Thoracic aorta (tissue), 2 donors: ENCODE measurements at places on chromosomes 6 and 20.

DNA sequence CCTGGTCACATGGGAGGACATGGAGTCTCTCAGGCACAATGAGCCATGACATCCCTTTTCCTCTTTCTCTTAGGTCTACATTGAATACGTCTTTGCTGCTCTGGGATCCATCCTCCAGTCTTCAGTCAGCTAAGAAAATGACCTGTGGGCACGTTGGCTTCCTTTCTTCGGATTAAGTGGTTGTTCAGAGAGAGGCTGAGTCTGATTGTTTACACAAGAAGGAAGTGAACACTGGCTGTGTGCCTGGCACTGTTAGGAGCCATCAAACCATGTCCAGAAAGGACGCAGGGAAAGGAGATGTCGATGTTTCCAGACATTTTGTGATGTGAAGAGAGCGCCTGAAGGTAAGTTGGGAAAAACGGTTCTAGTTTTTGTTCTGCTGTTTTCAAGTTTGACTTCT, 309.9 kb upstream of the CDYL start:
- no peak overlapping the region for H3K27ac ChIP-seq
- H3K27me3 ChIP-seq, result no peaks in the 10 kb centered on the region
- no peaks in the 10 kb centered on the region for H3K36me3 ChIP-seq

DNA sequence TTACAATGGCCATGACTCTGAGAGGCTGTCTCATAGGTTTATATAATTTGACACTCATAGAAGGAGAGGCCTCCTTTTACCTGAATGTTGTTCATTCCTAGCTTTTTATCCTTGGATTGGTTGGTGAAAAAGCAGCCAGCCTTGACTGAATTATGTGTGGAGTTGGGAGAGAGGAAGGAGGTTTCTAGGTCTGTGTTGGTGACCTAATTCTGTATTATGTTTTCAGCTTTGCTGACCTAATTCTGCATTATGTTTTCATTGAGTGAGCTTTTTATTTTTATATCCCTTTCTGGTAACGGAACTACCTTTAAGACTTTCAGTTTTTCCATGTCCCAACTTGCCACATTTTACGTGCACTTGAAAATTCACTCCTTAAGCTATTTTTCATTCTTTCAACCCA, 59.1 kb upstream of the RNF144B start:
- no peak for DNase-seq
- H3K4me1 ChIP-seq, result peaks cover 25% of the 10 kb centered on the region
- peak overlapping the region; percentile 60 for H3K27ac ChIP-seq
- no peaks in the 10 kb centered on the region for H3K27me3 ChIP-seq
- no peaks in the 10 kb centered on the region for H3K36me3 ChIP-seq

DNA sequence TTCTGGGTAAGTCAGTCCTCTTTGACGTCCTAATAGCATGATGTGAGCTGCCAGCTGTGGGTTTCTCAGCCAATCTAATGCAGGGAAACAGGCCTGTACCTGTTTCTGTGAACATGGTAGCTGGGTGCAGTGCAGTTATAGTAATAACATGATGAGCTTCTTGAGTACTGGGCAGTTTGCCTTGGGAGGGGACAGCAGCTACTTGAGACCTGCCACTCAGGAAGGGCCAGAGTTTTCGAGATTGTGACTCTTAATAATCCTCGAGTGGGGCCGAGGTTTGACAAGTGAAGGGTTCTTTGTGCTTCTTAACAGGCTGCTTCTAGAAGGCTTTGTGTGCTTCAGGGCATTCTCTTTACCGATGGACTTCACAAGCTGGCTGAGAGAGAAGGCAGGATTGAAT, 180.1 kb downstream of the JARID2 start:
- peaks cover 24% of the 10 kb centered on the region for H3K4me1 ChIP-seq
- H3K27ac ChIP-seq, result no peak overlapping the region

- no peak for DNase-seq
- no peaks in the 10 kb centered on the region for H3K27me3 ChIP-seq
- H3K36me3 ChIP-seq, result no peaks in the 10 kb centered on the region
- H3K27ac ChIP-seq, result no peak overlapping the region
- H3K4me1 ChIP-seq, result peaks cover 9% of the 10 kb centered on the region
These were observed 8.8 kb upstream of the CEP85L start for GRCh38 chr6:118660218-118660569.

GRCh38 chr6:27388293-27389197, at the start of gene ZNF391:
Gene ZNF391 (plus strand): TSS chr6:27388759. CDS start chr6:27400371, 11,612 bp downstream.
- peak; percentile 20 for DNase-seq
- H3K4me3 ChIP-seq, result peak within 1 kb of the TSS; percentile 79
- H3K4me1 ChIP-seq, result peaks cover 4% of the 10 kb centered on the region
- no peaks in the 10 kb centered on the region for H3K36me3 ChIP-seq
- H3K27ac ChIP-seq, result peak within 1 kb of the TSS; percentile 48
- H3K27me3 ChIP-seq, result no peaks in the 10 kb centered on the region

DNA sequence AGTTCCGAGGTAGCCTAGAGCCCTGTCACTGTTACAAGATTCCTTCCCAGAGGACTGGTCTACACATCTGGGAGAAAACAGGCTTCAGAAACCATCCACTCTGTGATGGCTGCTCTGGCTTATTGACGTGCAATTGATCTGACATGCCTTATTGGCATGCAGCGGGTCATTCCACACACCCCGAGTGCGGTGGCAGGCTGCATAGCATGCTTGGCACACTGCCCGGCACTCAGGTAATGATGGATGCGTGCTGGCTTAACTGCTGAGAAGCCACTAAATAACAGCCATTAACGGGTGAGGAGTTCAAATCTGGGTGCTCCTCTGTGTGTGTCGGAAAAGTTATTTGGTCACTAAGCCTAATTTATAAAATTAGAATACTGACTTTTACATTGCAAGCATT, 67.9 kb upstream of the CDH4 start:
- no peak overlapping the region for H3K27ac ChIP-seq
- H3K27me3 ChIP-seq, result no peaks in the 10 kb centered on the region
- no peaks in the 10 kb centered on the region for H3K36me3 ChIP-seq
- no peak overlapping the region for H3K4me3 ChIP-seq
- H3K4me1 ChIP-seq, result no peaks in the 10 kb centered on the region
- DNase-seq, result no peak

DNA sequence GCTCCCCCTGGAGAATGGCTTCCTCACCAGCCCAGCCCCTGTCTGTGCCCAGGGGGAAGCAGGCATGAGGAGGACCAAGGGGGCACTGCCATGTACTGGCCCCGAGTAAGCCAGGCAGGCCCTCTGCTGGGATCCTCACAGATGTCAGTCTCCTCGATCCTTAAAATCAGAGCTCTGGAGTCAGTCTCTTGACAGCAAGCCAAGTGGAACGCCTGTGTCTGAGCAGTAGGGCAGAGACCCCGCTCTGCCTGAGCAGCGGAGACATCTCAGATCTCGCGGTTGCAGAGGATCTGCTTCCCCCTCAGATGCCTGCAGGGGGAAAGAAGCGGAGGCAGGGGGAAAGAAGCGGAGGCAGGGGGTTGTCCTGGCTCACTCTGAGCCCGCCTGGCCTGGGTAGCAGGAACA, 92.6 kb downstream of the SNX5 start:
- no peak overlapping the region for H3K27ac ChIP-seq
- H3K36me3 ChIP-seq, result no peaks in the 10 kb centered on the region
- DNase-seq, result no peak
- H3K27me3 ChIP-seq, result no peaks in the 10 kb centered on the region

GRCh38 chr6:159214281-159214680, 45.1 kb downstream of the FNDC1 start:
- H3K4me3 ChIP-seq, result no peak overlapping the region
- no peaks in the 10 kb centered on the region for H3K4me1 ChIP-seq
- H3K36me3 ChIP-seq, result no peaks in the 10 kb centered on the region
- no peak for DNase-seq
- no peaks in the 10 kb centered on the region for H3K27me3 ChIP-seq
- no peak overlapping the region for H3K27ac ChIP-seq

DNA sequence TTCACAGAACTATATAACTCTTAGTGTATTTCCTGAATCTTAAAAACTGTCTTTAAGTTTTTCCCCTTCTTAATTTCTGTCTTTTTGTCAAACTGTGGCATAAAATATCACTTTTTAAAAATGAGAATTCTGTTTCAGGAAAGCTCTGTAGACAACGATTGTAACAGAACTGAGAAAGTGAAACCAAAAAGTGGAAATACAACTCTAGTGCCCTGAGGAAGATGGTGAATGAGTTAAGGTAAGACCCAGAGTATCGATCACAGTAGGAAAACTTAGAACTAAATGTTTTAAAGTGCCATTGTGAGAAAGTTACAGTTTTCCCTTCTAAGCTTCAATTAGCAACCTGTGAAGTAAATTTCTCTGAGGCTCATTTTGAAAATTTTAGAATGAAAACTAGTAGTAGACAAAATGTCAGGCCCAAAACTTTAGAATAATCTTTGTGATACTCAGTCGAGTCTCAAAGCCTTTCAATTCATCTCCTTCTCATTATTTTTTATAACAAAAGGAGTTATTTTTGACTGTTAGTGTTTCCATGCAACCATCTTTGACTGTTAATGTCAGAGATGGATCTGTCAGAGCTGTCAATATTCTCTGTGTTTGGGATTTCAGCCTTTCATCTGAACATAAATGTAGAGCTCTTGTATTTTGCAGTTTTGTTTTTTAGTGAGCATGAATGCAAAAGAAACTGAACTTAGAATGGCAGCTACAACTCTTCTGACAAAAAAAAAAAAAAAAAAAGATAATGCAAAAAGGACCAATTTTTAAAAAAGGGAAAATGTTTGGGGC, 19.0 kb upstream of the TRDN start:
- no peak overlapping the region for H3K27ac ChIP-seq
- H3K27me3 ChIP-seq, result no peaks in the 10 kb centered on the region
- H3K36me3 ChIP-seq, result no peaks in the 10 kb centered on the region
- peak overlapping the region; percentile 51 for H3K4me3 ChIP-seq

- H3K4me1 ChIP-seq, result peaks cover 11% of the 10 kb centered on the region
- no peaks in the 10 kb centered on the region for H3K27me3 ChIP-seq
- no peak overlapping the region for H3K27ac ChIP-seq
- no peak for DNase-seq
- no peak overlapping the region for H3K4me3 ChIP-seq
These were observed 21.1 kb downstream of the SESN1 start for GRCh38 chr6:109073344-109074132.

GRCh38 chr6:158999154-158999665, 792 bp downstream of the RSPH3 start:
- peaks cover 16% of the 10 kb centered on the region for H3K4me1 ChIP-seq
- no peaks in the 10 kb centered on the region for H3K27me3 ChIP-seq
- H3K27ac ChIP-seq, result peak overlapping the region; percentile 16
- peak overlapping the region; percentile 83 for H3K4me3 ChIP-seq
- DNase-seq, result no peak

DNA sequence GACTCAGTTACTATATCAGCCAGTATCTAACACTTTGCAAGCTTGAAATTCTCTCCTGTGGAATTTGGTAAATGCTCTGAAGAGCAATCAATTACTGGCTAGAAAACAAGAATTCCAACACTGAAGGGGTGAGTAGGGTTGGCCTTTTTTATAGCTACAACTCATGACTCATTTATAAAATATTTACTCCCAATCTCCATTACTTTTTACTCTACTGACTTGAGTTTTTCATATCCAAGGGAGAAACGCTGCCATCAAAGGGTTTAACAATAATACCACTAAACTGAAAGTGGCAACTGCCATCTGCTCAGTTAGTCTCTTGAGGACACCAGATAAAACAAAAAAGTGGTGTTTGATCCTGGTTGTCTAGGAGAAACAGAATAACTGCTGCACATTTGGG, 203.1 kb downstream of the UBE3D start:
- no peaks in the 10 kb centered on the region for H3K27me3 ChIP-seq
- H3K4me1 ChIP-seq, result no peaks in the 10 kb centered on the region
- H3K27ac ChIP-seq, result no peak overlapping the region
- no peak overlapping the region for H3K4me3 ChIP-seq

DNA sequence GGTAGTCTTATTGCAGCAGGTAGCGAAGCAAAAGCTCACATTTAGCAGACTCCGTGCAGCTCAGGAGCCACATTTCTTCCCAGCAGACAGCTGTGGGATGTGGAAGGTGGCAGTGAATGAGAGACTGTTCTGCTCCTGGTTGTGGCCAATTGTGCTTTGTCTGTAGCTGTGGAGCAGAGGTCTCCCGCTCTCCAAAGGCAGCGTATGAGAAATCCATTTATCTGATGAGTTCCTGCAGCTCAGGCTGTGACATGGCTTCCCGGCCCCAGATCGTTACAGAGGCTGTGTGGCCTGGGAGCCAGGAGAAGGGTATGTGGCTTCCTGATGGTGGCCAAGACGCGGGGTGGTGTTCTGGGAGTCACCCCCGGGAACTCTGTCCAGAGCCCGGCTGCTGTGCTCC, 64.5 kb upstream of the KIF16B start:
- no peak for DNase-seq
- no peak overlapping the region for H3K4me3 ChIP-seq
- no peak overlapping the region for H3K27ac ChIP-seq

GRCh38 chr6:121652726-121653623, 217.5 kb downstream of the GJA1 start:
- H3K27ac ChIP-seq, result peak overlapping the region; percentile 55
- no peaks in the 10 kb centered on the region for H3K27me3 ChIP-seq
- no peak overlapping the region for H3K4me3 ChIP-seq
- H3K36me3 ChIP-seq, result no peaks in the 10 kb centered on the region

GRCh38 chr6:74611220-74611619, 594.6 kb downstream of the COL12A1 start:
- peaks cover 13% of the 10 kb centered on the region for H3K4me1 ChIP-seq
- H3K27me3 ChIP-seq, result no peaks in the 10 kb centered on the region
- no peaks in the 10 kb centered on the region for H3K36me3 ChIP-seq
- DNase-seq, result no peak
- no peak overlapping the region for H3K4me3 ChIP-seq
- H3K27ac ChIP-seq, result no peak overlapping the region

DNA sequence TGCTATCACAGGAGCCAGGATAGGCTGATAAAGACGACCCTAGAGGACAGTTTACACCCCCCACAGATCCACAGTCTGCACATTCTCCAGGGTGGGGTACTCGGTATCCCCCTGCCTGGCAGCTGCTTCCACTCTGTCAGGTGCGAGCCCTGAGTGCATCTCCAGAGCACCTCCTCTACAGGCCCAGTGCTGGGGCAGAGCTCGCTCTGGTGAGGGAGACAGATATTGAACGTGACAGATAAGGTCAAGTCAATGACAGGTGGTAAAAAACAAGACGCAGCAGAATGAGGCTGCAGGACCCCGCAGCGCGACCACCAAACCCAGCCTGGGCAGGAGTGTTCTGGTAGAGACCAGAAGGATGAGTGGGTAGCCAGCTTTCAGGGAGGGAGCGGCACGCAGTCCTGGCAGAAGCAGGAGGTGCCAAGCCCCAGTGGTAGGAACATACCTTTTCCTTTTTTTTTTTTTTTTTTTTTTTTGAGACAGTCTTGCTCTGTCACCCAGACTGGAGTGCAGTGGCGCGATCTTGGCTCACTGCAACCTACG, 12.4 kb upstream of the MYL9 start:
- peaks cover 34% of the 10 kb centered on the region for H3K4me1 ChIP-seq
- peak overlapping the region; percentile 70 for H3K27ac ChIP-seq

DNA sequence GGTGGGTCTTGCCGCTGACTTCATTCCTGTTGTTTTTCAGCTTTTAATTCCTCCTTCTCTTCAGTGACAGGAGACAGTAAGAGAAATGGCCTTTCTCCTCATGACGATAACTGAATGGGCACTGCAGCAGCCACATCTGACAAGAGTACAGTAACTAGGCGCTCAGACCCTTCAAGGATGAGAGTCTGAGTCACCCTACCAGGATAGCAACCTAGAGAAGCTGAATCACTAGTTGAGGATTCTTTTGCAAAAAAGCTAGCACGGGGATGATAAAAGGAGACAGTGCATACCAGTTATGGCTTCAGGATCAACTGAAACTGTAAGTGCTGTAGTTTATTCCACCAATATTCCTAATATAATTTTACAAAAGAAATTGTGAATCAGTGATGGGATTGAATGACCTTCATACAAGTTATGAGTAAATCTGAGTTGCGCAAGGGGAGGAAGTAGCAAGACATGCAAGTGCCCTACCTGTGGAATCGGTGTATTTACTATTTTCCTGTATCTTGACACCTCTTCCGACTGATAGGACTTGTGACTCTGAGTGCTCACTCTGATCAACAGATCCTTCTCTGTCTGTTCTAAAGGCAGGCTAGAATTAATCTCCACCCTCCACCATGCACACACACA, 161.8 kb upstream of the GRIK2 start:
- H3K27ac ChIP-seq, result no peak overlapping the region
- no peaks in the 10 kb centered on the region for H3K36me3 ChIP-seq
- DNase-seq, result no peak
- no peak overlapping the region for H3K4me3 ChIP-seq
- H3K27me3 ChIP-seq, result no peaks in the 10 kb centered on the region
